ENCODE measurements at places on chromosomes 3 and 15.

- no peak for DNase-seq
Observed at GRCh38 chr3:184361532-184361931, at the start of the genes CLCN2 and POLR2H. Gene CLCN2, minus strand, starts transcription at chr3:184361605. Its CDS starts 126 bp downstream, at chr3:184361479. Gene POLR2H, plus strand, starts transcription at chr3:184361710. Its CDS starts 1,783 bp downstream, at chr3:184363493.

DNA sequence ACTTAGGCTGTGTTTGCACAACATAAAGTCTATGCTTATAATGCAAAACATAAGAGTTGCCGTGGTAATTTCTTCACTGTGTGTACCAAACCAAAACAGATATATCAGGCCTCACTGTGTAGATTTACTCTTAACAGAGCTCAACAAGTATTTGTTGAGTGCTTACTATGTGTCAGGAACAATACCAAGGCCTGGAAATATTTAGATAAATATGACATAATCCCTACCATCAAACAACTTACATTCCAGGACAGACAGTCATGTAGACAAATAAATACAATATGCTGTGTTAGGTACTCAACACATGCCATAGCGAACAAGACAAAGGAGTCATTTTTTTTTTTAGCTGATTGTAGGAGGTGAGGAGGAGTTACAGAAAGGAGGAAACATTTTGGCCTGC lies 554.0 kb downstream of the NSUN3 start:
- no peak for DNase-seq

- DNase-seq = no peak
Observed at GRCh38 chr3:73787620-73788019, 162.9 kb upstream of the PDZRN3 start.

- DNase-seq = no peak
Observed at GRCh38 chr3:60973321-60973720, 277.9 kb downstream of the FHIT start.

- DNase-seq = no peak
Observed at GRCh38 chr3:166362698-166363097, 525.5 kb upstream of the BCHE start.

DNA sequence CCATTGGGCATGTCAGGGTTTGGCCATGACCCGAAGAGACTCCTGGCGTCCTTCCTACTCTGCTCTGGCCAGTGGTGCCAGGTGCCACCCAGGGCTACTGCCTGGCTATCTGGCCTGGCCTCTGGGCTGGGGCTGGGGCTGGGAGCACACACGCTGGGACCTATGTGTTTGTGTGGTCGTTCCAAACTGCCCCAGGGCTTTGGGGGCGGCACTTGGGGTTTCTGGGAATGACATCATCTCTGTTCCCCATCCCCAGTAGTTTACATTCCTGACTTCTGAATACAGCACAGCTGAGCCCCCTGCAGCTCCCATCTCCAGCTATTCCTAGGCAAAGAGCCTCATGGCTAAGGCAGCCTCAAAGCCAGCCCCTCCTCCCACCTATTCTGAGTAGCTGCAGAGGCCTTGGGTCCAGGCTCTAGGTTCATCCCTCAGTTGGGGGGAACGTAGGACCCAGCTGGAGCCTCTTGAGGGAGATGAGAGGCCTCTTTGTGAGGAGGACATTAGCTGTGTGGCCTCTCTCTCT lies 24.3 kb downstream of the PLEKHO2 start:
- no peak for DNase-seq

DNA sequence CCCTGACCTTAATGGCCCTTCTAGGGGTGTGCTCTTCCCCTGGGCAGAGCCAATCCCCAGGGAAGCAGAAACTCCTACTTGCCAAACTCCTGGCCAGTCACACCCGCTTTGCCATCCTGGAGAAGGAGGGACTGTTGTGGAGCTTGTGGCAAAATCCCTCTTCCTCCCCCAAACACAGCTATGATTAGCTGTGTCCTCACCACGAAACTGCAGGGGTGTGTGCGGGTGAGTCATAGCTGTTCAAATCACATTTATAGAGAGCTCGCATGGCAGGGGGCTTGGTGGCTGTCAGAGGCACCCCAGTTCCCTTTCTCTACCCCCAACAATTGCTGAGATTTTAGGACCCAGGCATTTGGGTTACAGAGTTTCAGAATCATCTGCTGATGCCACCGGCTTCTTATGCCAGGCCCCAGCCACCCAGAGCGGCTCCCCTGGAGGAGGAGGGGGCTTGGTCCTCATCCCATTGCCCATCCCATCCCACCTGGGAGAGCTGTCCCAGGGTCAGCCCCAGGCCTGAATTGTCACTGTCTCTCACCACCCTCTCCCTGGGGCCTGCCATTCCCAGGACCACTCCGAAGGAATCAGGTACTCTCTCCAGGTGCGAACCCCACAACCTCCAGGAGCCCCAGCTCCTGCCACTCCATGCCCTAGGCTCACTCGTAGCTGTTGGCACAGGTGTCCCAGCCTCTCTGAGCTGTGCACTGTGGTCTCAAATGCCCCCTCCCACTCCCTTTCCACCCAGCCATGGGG lies 28.8 kb upstream of the MAGEF1 start:
- DNase-seq = no peak

- DNase-seq = no peak
Observed at GRCh38 chr15:45397116-45397665, 18.8 kb upstream of the GATM start.

DNA sequence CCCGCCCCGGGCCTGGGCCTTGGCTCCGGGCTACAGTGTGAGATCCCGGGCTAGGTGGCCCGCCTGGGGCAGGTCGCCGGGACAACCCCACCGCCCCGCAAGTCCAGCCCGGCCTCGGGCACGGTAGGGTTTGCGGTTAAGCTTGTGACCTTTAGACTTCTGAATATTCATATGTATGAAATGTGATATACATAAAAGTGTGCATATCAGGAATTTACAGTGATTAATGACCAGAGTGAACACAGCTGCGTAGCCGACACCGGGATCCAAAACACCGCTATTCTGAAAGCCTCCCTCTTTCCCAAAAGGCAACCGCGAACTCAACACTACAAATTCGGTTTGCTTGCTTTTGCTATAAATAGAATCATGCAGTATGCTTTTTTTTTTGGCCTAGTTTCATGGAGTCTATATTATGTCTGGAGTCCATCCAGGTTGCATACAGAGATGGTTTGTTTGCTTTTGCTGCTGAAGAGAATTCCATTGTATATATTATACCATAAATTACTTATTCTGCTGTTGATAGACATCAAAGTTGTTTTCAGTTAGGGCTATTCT lies 636 bp upstream of the SNRPA1 start:
- no peak for DNase-seq

- DNase-seq = no peak
Observed at GRCh38 chr15:75199357-75199940, 2.2 kb upstream of the C15orf39 start.

DNA sequence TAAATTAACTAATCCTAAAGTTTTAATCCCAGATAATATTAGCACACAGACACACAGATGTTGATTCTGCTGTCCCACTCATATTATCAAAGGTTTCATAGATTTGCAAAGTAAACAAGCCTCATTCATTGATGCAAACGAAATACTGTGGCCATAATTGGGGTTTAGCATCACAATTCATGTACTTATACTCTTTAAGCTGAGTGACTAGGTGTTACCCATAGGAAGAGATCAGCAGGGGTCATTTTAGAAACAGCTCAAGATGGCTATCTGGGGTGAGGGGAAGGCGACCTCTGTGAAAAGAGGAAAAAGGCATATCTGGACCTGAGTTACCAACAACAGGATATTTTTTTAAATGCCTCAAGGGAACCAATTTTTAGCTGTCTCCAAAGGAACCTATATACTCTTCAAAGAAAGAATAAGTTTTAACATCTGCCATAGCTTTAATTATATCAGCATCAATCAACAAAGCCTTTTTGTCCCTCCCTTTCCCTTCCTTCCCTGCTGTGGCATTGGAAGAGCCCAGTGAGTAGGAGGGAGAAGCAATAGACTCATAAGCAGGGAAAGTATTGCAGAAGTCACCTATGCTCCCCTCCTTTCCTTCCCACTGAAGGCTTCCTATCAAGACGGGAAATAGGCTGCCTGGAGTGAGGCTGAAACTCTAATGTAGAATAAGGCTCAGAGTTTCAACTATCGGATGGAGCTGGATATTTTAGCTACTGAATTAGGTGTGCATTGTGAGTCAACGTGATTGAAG lies 553.4 kb downstream of the ZIC1 start:
- DNase-seq = no peak

- no peak for DNase-seq
Observed at GRCh38 chr3:161069511-161070251, 35.5 kb downstream of the B3GALNT1 start.

DNA sequence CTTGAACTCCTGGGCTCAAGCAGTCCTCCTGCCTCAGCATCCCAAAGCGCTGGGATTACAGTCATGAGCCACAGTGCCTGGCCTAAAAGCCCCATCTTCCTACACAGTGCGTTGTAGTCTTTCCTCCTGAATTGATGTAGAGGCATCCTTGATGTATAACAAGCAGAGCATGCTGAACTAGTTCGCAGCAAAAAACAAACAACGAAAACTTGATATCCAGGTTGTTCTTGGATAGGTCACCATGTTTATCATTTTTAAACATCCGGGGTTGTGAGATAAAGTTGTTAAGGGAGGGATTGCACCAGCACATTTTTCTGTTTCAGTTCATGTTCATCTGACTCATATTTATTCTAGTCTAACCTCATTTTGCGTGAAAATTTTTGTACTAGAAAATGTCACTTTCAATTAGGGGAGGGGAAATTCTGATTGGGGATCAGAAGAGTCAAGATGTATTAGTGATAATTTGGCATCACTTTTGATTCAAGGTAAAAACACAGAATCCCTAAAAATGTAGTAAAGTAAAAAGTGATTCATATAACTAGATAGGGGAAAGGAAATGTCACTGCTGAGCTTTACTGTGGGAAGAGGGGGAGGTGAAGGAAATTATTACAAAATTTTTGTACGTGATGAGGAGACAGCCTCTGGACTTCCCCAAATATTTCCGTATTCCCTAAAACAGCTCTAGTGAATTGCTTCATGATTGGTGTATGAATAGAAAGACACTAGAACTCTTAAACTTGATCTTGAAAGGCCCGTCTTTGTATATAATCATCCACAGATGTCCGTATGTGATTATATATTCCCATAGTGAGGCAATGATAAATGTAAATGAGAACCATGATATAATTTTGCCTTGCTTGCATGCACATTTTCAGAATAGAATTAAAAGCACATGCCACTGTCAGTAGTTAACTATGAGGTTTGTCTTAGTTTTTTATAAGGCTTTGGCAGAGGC lies 22.9 kb downstream of the RAB8B start:
- DNase-seq = no peak

DNA sequence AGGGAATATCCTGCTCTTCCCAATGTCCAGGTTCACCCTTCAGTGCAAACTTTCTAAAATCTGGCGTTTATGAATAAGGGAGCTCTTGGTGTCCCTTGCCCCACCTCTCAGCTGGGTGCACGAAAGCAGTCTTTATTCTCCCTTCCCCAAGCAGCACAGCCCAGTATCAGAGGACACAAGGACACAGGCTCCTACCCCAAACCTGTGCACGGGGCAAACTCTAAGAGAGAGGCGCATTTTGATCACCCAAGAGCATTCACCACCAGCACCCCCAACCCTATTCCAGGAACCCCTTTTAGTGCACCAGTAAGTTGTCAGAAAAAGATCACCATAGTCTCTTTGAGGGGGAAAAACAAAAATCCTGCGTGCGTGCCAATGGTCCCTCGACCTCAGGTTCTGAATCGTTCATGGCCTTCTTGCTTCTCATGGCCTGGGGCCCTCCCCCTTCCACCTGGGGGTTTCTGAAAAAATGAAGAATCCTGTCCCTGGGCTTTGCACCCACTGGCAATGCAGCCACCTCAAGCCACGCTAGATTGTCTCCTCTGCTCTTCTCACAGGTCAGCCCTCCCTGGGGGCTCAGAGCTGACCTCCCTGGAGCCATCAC lies 78.9 kb downstream of the FAM174B start:
- DNase-seq = no peak

DNA sequence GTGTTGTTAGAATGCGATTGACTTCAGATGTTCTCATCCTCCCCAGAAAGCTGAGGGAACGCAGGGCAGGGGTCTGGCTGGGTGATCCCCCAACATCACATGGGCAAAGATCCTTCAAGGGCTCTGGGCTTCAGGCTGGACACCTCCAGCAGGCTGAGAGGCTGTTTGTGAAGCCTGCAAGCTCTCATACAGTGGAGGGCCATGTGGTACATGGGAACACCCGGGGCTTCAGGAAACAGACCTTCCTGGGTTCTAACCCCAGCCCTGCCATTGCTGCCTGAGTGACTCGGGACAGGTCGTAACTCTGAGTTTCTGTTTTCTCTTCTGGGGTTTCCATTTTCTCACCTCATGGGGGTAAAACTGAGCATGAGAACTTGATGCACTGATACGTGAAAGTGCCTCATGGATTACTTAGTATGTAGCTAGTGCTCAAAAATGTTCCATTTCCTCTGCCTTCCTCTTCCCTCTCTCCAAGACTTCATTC lies 81.2 kb downstream of the TLE3 start:
- DNase-seq = no peak

DNA sequence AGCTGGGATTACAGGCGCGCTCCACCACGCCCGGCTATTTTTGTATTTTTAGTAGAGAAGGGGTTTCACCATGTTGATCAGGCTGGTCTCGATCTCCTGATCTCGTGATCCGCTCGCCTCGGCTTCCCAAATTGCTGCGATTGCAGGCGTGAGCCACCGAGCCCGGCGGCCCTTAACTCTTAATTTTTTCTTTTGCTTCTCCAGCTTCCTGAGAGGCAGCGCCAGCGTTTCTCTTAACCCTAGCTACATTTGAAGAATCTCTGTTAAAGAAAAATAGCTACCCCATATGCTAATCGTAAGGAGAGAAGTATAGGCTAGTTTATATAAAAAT lies 465 bp upstream of the GK5 start:
- no peak for DNase-seq

DNA sequence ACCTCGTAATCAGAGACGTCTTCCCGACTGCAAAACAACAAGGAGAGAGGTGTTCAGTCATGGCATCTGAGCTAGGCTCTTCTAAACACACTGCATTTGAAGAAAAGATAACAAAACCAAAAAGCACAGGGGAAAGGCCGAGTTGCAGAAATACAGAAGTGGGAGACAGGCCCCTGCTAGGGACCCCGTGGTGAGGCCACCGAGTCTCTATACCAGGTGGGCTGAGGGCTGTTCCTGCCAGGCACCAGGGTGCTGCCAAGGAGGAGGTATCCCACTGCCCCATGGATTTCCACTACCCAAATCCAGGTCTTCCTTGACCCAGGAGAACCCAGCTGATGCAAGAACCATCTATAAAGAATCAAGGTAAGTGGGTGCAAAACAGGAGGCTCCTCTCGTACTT lies 31.1 kb downstream of the RAB6B start:
- DNase-seq = no peak

DNA sequence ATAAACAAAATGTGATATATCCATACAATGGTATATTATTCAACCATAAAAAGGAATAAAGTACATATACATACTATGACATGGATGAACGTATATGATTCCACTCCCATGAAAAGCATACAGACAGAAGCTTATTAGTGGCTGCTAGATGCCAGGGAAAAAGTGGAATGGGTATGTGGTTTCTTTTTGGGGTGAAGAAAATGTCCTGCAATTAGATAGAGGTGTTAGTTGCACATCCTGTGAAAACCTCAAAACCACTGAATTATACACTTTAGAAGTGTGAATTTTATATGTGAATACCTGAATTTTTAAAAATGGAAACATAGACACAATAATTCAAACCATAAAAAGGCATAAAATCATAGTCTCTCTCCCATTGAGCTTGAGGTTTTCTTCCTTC lies 11.2 kb downstream of the DENND6A start:
- DNase-seq = no peak

All from stimulated activated CD8-positive, alpha-beta memory T cell treated with anti-CD3 and anti-CD28 coated beads, Interleukin-2, amount 100 ng/mL, for 1 hour (primary cell).